ENCODE measurements at places on chromosomes 7 and 10. TPM values are rescaled to one million over a fixed set of nuclear protein-coding genes. Genes with fewer than 3 reads are reported as not detected.
A peak's percentile ranks its signal among the peaks of the same experiment; 100 is the strongest.

GRCh38 chr7:74655324-74655723 is 2.2 kb upstream of the GTF2I start:
- no peak overlapping the region for H3K27ac ChIP-seq
- H3K27me3 ChIP-seq = no peaks in the 10 kb centered on the region
- peaks cover 33% of the 10 kb centered on the region for H3K4me1 ChIP-seq
- no peak overlapping the region for H3K4me3 ChIP-seq
- DNase-seq = no peak

Gene PNLIPRP3
- polyA plus RNA-seq = not detected

DNA sequence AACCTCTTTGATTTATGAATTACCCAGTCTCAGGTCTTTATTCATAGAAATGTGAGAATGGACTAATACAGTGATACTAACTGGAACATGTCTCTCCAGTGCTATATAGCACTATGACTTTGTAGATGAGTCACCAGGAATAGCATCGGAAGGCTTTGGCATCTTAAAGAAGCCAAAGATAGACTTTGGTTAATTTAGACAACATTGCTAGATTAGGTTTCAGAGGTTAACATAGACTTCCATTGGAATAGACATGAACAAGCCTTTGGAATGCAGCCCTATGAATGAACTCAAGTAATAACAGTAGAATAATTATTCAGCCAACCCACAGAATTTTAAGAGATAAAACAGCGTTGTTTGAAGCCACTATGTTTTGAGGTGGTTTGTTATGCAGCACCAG is 169.2 kb downstream of the HGF start:
- no peak for DNase-seq
- no peaks in the 10 kb centered on the region for H3K4me1 ChIP-seq
- no peak overlapping the region for H3K4me3 ChIP-seq
- H3K27ac ChIP-seq = no peak overlapping the region
- H3K27me3 ChIP-seq = no peaks in the 10 kb centered on the region

GRCh38 chr10:63227207-63227895 is 94.2 kb downstream of the NRBF2 start:
- H3K27ac ChIP-seq = no peak overlapping the region
- H3K4me3 ChIP-seq = no peak overlapping the region
- H3K27me3 ChIP-seq = no peaks in the 10 kb centered on the region
- DNase-seq = no peak

Gene DGKI
- polyA plus RNA-seq = 1.4 TPM

- peak; percentile 84 for DNase-seq
- no peaks in the 10 kb centered on the region for H3K36me3 ChIP-seq
- H3K4me3 ChIP-seq = no peak overlapping the region
- H3K27me3 ChIP-seq = no peaks in the 10 kb centered on the region
- H3K27ac ChIP-seq = peak overlapping the region; percentile 80
- H3K4me1 ChIP-seq = peaks cover 13% of the 10 kb centered on the region
These were observed 307.4 kb upstream of the AOAH start for GRCh38 chr7:37031571-37032257.

DNA sequence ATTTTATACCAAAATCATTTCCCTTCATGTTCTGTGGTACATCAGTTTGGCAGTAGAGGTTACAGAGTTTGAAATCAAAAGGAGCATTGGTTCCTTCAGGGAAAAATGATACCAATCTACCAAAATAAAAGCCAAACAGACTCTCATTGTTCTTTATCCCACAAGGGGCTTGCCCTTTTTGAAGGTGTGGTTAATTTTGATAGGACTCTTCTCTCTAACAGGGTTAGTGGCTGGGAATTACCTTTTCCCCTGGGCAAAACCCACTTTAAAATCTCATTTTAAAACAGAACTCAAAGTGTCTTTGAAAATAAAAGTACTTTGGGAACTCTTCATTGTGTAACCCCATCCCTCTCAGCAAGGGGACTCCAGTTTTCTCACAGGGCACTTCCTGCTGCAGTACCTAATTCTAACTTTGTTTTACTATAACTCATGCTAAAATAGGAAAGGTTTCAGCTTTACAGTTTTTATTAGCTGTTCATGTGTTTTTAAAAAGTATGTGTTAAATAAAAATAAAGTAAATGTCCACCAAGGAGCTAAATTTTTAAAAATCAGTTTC is 30.6 kb downstream of the SMNDC1 start:
- no peak for DNase-seq
- no peaks in the 10 kb centered on the region for H3K36me3 ChIP-seq
- peaks cover 6% of the 10 kb centered on the region for H3K4me1 ChIP-seq
- H3K27me3 ChIP-seq = no peaks in the 10 kb centered on the region
- H3K4me3 ChIP-seq = no peak overlapping the region

DNA sequence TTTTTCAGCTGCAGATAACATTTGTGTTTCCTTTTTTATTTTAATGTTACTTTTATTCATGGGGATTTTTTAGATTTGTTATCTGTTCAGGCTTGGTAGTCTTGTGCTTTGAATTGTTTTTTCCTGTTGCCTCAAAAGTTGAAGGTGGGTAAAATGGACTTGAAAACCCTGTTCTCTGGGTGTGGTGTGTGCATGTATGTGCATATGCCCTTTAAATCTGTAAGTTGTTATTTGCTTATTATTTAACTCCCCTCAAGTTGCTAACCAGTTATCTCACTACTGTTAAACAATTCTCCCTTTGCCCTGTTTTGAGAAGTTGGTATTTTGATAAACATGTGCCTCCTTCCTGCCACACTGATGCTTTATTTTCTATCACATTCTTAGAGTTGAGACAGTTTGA is 30.6 kb downstream of the TSPAN14 start:
- no peak overlapping the region for H3K4me3 ChIP-seq
- no peak overlapping the region for H3K27ac ChIP-seq
- H3K36me3 ChIP-seq = peaks cover 9% of the 10 kb centered on the region
- no peaks in the 10 kb centered on the region for H3K4me1 ChIP-seq
- H3K27me3 ChIP-seq = no peaks in the 10 kb centered on the region
- DNase-seq = no peak

DNA sequence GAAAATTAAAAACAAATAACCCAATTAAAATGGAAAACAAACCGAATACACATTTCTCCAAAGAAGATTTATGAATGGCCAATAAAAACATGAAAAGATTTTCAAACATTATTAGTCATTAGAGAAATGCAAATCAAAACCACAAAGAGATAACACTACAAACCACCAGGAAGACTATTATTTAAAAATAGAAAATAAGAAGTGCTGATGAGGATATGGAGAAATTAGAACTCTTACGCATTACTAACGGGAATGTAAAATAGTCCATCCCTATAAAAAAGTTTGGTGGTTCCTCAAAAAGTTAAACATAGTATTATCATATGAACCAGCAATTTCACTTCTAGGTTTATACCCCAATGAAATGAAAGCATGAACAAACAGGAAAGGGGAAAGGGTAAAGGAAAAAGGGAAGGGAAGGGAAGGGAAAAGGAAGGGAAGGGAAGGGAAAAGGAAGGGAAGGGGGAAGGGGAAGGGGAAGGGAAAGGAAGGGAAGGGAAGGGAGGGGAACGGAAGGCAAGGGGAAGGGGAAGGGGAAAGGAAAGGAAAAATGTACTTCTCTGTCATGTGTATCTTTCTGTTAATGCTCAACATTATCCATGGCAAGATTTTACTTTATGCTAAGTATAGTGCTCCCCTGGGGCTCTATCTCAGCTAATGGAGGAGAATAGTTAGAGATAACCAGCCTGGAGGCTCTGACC is 125.3 kb upstream of the RSU1 start:
- peaks cover 2% of the 10 kb centered on the region for H3K36me3 ChIP-seq
- H3K27me3 ChIP-seq = no peaks in the 10 kb centered on the region
- H3K4me1 ChIP-seq = no peaks in the 10 kb centered on the region
- no peak for DNase-seq
- no peak overlapping the region for H3K4me3 ChIP-seq

DNA sequence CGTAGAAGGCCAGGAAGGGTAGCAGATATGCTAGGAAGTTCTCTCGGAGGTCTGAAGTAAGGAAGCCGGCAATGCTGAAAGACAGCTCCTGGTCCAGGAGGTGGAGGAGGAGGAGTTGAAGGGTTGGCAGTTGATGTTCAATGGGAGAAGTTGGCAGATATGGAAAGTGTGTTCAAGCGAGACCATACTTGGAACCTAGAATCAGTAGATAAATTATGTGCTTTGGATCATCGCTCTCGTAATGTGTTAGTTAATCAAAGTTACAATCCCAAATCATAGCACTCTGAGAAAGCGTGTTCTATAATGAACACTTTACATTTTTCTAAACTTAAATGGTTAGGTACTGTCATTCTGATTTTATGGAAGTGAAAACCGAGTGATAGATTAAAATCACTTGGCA is 152.9 kb downstream of the CELF2 start:
- no peaks in the 10 kb centered on the region for H3K36me3 ChIP-seq
- H3K4me1 ChIP-seq = no peaks in the 10 kb centered on the region
- H3K27me3 ChIP-seq = peaks cover 16% of the 10 kb centered on the region
- H3K4me3 ChIP-seq = no peak overlapping the region

GRCh38 chr10:102678068-102678400 is 33.8 kb downstream of the TRIM8 start:
- no peak overlapping the region for H3K27ac ChIP-seq
- H3K36me3 ChIP-seq = peaks cover 7% of the 10 kb centered on the region
- H3K4me3 ChIP-seq = no peak overlapping the region
- no peak for DNase-seq
- H3K4me1 ChIP-seq = peaks cover 32% of the 10 kb centered on the region
